WTC11 (cell line): ENCODE measurements at places on chromosomes 2 and 18.

- DNase-seq: no peak
Observed at GRCh38 chr2:239329284-239329971, 71.4 kb downstream of the HDAC4 start.

DNA sequence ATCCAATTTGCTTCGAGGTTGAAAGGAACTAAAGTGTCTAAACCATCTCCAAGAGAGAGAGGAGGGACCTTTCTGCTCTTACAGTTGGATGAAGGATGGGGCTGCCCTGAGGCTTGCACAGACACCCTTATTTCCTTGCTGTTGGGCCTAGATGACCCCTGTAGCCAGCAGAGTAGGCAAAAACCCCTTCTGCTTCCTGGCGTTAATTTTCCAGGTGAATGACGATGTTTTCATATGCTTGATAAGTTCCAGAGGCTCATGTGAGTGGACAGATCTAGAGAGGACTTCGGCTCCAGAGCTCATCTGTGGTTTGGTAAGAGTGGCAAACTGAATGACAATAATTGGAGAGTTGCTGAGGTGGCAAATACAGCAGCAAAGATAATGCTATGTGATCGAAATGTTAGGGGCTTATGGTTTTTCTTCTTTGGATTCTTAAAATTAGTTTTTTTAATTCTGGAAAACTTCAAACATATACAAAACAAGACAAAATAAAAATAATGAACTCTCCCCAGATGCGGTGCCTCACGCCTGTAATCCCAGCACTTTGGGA lies 98.6 kb upstream of the MAP4K3 start:
- DNase-seq: no peak

DNA sequence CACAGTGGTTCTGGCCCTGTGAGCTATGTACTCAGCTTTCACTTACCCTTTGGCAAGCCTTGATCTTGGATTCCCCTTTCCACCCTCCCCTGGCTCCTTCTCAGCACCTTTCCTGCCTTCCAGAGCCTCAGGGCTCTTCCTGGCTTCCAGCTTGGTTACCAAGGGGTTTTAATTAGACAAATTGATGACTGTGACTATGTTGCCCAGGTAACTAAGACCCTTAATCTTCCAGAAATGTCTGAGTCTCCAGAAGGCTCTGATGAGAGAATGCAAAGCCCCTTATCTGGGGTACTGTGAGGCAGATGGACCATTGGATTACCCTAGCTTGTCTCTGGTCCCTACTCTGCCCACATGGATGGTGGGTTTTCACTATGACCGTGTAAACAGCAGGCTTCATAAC lies 174.2 kb downstream of the LOXHD1 start:
- DNase-seq: no peak

GRCh38 chr2:164155558-164155957 lies 419.8 kb upstream of the FIGN start:
- no peak for DNase-seq

DNA sequence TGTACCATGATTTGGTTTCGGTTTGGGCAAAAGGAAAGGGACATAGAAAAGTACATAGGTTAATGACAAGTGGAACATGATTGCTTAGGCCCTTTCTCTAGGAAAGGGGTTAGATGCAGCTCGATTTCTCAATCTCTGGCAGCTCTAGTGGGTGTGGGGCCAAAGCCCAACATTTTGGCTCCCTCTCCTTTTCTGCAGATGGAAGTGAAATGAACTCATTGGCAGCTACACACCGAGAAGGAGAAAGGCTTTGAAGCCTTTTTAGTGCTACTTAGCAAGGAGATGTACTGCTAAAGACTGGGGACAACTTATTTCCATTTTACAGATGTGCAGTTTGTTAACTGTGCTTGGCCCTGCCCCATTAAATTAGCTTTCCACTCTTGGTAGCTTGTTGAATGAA lies 93.8 kb downstream of the LYPD6B start:
- DNase-seq: no peak
